Progenitor cell of endocrine pancreas (in vitro differentiated cells): ENCODE measurements at places on chromosomes 12 and 14. TPM values are rescaled to one million over a fixed set of nuclear protein-coding genes. Genes with fewer than 3 reads are reported as not detected.

The CTSG gene
- not detected in 2 replicates for total RNA-seq

The ABCC9 gene
- total RNA-seq: 0.16 and 0.29 TPM in 2 replicates

The TRIAP1 gene
- 32.4 and 33.5 TPM in 2 replicates for total RNA-seq

The ZDHHC22 gene
- total RNA-seq: 0.13 and 0.14 TPM in 2 replicates

The HCAR2 gene
- total RNA-seq: 0.67 and 1.5 TPM in 2 replicates

The GLT8D2 gene
- total RNA-seq: 0.46 and 0.80 TPM in 2 replicates

DNA sequence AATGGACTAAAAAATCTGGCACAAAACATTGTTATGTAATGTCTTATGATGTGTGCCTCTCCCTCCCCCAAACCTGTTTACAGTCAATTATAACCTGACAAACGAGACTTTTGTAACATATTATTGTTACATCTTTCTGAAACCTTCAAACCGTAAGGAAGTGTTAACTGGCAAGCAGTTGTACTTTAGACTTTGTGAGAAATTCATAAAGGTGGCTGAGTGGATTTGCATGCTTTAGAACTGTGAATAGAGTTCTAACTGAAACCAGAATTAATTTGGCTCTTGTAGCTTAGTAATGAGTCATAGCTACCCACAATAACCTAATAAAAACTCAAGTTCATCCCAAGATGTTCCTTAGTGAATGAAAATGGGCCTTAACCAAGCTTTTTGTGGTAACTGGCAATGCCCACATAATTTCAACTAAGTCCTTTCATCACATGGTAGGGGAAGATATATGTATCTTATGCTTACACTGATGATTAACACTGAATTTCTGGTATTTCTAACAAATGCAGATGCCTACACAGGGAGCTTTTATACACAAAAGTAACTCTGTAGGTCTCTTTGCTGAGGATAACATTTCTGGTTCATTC lies 29.7 kb downstream of the RAD9B start:
- H3K27me3 ChIP-seq: no peaks in the 10 kb centered on the region
- no peak overlapping the region for H3K4me3 ChIP-seq
- DNase-seq: no peak
- peaks cover 14% of the 10 kb centered on the region for H3K4me1 ChIP-seq
- H3K27ac ChIP-seq: peak overlapping the region; percentile 24

DNA sequence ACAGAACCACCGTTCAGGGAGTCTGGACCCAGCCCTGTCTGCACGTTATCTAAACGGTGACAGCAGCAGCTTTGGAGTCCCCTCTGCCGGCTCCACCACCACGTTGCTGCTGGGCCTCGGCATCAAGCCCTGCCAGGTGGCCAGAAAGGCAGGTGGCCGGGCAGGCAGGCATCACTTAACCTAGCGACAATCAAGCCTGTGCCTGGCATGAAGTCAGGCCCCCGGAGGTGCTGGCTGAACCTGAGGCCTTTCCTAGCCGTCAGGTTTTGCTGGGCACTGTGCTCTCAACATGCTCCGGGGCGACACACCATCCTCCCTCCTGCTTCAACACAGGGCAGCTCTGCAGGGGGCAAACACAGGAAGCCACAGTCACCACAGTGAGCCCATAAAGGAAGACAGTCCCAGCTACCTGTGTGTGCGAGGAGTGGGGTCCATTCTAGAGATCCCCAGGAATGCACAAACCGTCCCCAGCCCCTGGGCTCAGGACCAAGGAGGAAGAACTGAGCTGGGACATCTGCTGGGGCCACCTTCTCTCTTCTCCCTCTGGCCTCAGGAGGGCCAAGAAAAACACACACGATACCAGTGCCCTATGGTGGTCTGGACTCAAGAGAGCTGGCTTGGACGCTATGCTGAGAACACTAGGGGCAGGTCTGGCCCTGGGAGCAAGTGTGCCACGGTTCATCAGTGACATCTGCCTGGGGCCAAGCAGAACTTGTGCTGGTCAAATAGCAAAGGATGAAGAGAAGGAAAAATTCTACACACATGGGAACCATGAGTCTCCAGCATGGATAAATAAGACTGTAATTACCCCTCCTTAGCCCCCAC lies 44.7 kb downstream of the CCDC88C start:
- no peaks in the 10 kb centered on the region for H3K27me3 ChIP-seq
- peaks cover 3% of the 10 kb centered on the region for H3K36me3 ChIP-seq
- H3K4me3 ChIP-seq: no peak overlapping the region
- peaks cover 64% of the 10 kb centered on the region for H3K4me1 ChIP-seq

GRCh38 chr14:80664576-80664975 lies 277.0 kb downstream of the CEP128 start:
- H3K36me3 ChIP-seq: peaks cover 2% of the 10 kb centered on the region
- H3K27me3 ChIP-seq: no peaks in the 10 kb centered on the region
- H3K27ac ChIP-seq: no peak overlapping the region

GRCh38 chr12:109125791-109126190 lies 9.4 kb downstream of the ACACB start:
- DNase-seq: no peak
- H3K27me3 ChIP-seq: no peaks in the 10 kb centered on the region
- H3K4me3 ChIP-seq: no peak overlapping the region
- no peak overlapping the region for H3K27ac ChIP-seq
- H3K36me3 ChIP-seq: no peaks in the 10 kb centered on the region

GRCh38 chr12:44532940-44533339 lies 343.2 kb downstream of the NELL2 start:
- no peak overlapping the region for H3K27ac ChIP-seq
- H3K4me1 ChIP-seq: no peaks in the 10 kb centered on the region
- no peaks in the 10 kb centered on the region for H3K27me3 ChIP-seq
- H3K4me3 ChIP-seq: no peak overlapping the region

DNA sequence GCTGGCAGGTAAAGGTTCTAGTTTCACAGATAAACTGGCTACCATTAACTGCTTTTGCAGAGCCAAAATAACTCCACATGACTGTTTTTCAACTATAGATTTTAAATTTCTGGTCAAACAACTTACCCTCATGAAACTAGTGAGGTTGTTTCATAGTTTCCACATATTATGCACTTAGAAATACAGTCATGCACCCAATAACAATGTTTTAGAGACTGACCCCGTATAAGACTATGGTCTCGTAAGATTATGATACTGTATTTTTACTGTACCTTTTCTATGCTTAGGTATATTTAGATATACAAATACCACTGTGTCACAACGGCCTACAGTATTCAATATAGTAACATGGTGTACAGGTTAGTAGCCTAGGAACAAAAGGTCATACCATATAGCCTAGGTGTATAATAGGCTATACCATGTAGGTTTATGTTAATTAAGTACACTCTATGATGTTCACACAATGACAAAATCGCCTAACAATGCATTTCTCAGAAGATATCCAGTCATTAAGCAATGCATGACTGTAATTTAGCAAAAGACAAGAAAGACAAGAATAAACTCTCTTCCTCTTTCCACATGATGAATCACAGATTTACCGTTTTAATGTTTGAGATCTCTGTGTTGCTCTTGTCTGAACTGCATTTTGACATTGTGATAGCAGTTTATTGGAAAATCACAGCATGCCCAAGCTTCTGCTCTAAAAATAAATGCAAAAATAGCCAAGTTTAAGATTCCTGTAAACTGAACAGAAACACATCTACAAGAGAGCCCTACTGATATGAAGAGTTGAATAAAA lies 17.1 kb downstream of the DICER1 start:
- H3K4me1 ChIP-seq: peaks cover 24% of the 10 kb centered on the region
- no peak for DNase-seq
- no peaks in the 10 kb centered on the region for H3K27me3 ChIP-seq

DNA sequence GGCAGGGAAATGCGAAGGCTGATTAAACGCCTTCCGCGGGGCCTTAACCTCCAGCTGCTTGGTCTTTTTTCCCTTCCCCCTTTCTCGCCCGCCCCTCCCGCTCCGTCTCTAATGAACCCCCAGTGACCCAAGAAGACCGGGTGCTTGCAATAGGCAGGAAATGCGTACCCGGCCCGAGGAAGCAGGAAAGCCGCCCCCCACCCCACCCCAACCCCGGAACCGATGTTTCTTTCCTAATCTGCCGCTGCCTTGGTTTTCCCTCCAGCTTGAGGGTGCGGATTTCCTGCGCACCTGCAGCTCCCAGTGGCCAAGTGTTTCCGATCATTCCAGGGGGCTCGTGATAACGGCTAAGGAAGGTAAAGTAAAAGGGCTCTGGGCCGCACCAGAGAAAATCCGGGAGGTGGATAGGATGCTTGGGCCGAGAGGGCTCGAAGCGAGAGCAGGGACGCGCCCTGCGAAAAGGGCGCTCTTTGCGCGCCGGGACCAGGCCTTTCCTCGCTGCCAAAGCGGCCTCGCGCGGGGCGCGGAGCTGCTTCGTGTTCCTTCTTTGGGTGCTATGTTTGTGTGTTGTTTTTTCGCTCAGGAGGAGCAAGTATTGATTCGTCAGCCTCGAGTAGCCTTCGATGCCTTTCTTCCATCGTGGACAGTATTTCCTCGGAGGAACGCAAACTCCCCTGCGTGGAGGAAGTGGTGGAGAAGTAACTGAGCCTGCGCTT lies 983 bp downstream of the MYF6 start:
- H3K27ac ChIP-seq: peak overlapping the region; percentile 71
- peaks cover 69% of the 10 kb centered on the region for H3K27me3 ChIP-seq
- peak overlapping the region; percentile 76 for H3K4me3 ChIP-seq
- no peak for DNase-seq

- no peaks in the 10 kb centered on the region for H3K27me3 ChIP-seq
- H3K4me1 ChIP-seq: peaks cover 24% of the 10 kb centered on the region
- no peak overlapping the region for H3K27ac ChIP-seq
- no peak overlapping the region for H3K4me3 ChIP-seq
These were observed 160.5 kb upstream of the TRHDE start for GRCh38 chr12:72111706-72112105.

DNA sequence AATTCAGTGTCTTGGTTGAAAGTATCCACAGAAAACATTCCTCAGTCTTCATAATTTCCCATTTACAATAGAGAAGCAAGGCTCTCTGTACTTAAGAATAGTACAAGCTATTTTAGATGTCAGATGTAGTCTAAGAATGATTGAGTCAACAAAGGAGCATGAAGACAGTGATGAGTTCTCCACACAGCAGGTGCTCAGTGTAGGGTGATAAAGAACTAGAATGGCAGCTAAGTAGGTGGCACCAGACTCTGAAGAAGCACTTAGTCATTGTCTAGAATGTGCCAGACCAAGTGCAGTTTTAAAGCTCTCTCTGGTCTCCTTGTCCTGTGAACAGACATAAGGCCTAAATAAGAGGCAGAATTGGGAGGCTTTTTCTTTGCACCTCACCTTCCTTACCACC lies 504.6 kb downstream of the NRXN3 start:
- no peaks in the 10 kb centered on the region for H3K27me3 ChIP-seq
- no peak overlapping the region for H3K27ac ChIP-seq
- no peaks in the 10 kb centered on the region for H3K4me1 ChIP-seq
- H3K4me3 ChIP-seq: no peak overlapping the region

- DNase-seq: peak; percentile 69
- peaks cover 8% of the 10 kb centered on the region for H3K27me3 ChIP-seq
- peak overlapping the region; percentile 96 for H3K27ac ChIP-seq
- H3K36me3 ChIP-seq: no peaks in the 10 kb centered on the region
These were observed 843 bp upstream of the NUAK1 start for GRCh38 chr12:106139422-106140171.

- no peaks in the 10 kb centered on the region for H3K27me3 ChIP-seq
- DNase-seq: no peak
- no peaks in the 10 kb centered on the region for H3K4me1 ChIP-seq
- no peak overlapping the region for H3K27ac ChIP-seq
These were observed 50.5 kb upstream of the CEP83 start for GRCh38 chr12:94510128-94510527.

- H3K4me3 ChIP-seq: no peak overlapping the region
- no peaks in the 10 kb centered on the region for H3K27me3 ChIP-seq
- DNase-seq: no peak
- H3K4me1 ChIP-seq: peaks cover 7% of the 10 kb centered on the region
- H3K36me3 ChIP-seq: no peaks in the 10 kb centered on the region
These were observed 127.5 kb downstream of the GPHN start for GRCh38 chr14:66635435-66635834.

DNA sequence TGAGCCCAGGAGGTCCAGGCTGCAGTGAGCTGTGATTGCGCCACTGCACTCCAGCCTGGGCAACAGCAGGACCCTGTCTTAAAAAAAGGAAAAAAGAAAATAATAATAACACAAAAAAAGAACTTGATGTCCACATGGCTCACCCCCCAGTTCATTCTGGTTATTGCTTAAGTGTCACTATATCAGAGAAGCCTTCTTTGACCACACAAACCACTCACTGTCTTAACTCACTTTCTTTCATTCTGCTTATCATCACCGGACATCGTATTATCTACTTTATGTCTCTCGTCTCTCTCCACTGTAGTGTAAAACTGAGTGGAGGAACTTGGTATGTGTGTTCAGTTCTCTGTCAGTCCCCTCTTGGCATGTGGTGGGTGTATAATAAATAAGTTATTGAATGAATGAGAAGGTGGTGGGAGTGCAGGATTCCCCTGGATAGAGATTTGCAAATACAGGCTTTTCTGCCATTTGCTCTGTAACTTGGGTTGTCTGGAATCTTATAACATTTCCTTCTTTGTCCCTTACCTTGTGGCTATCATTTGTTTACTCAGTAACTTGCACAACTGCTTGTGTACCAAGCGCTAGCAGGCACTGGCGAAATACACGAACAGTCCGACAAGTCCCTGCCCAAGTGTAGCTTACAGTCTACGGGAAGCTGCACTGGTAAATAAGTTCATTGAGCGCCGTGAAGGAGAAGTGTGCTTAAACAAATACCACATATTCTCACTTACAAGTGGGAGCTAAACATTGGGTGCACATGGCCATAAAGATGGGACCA lies 86.6 kb upstream of the TRAF3 start:
- H3K36me3 ChIP-seq: no peaks in the 10 kb centered on the region
- H3K27me3 ChIP-seq: no peaks in the 10 kb centered on the region
- H3K27ac ChIP-seq: peak overlapping the region; percentile 62
- peaks cover 31% of the 10 kb centered on the region for H3K4me1 ChIP-seq
- no peak for DNase-seq

GRCh38 chr12:96057986-96058553 lies 22.7 kb upstream of the LTA4H start:
- H3K4me1 ChIP-seq: no peaks in the 10 kb centered on the region
- H3K4me3 ChIP-seq: no peak overlapping the region
- no peak for DNase-seq
- H3K27me3 ChIP-seq: peaks cover 5% of the 10 kb centered on the region

DNA sequence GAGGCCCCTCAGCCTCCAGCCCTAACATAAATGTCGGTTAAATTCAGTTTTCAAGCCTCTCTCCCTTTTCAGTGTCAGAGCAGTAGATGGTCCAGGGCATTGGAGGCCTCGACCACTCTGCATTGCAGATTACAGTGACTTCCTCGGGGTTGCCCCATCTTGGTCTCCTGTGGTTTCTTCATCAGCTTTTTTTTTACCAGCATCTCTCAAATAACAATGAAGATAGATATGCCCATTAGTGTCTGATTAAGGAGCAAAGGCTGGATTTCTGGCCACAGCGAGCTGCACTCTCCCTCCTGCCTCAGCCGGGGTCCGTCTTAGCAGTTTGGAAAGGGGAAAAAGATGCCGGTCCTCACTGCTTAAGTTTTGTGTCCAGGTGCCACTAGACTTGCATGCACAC lies 49.7 kb downstream of the C14orf132 start:
- no peak for DNase-seq
- no peak overlapping the region for H3K4me3 ChIP-seq
- H3K4me1 ChIP-seq: peaks cover under 1% of the 10 kb centered on the region
- H3K27ac ChIP-seq: no peak overlapping the region
